A172 (cell line): ENCODE measurements at places on chromosomes 12 and 14.

- no peak for DNase-seq
Observed at GRCh38 chr12:24025153-24025798, 75.8 kb upstream of the SOX5 start.

- DNase-seq = peak; percentile 10
Observed at GRCh38 chr12:109736552-109737108, 23.0 kb downstream of the FAM222A start.

GRCh38 chr14:22039938-22040780 lies 366.5 kb upstream of the OR4E1 start:
- DNase-seq = peak; percentile 10

GRCh38 chr14:26934151-26934550 lies 336.3 kb upstream of the NOVA1 start:
- DNase-seq = no peak

GRCh38 chr14:99475660-99476059 lies 5.0 kb downstream of the SETD3 start:
- no peak for DNase-seq

- no peak for DNase-seq
Observed at GRCh38 chr14:41615011-41615595, 8.4 kb downstream of the LRFN5 start.

DNA sequence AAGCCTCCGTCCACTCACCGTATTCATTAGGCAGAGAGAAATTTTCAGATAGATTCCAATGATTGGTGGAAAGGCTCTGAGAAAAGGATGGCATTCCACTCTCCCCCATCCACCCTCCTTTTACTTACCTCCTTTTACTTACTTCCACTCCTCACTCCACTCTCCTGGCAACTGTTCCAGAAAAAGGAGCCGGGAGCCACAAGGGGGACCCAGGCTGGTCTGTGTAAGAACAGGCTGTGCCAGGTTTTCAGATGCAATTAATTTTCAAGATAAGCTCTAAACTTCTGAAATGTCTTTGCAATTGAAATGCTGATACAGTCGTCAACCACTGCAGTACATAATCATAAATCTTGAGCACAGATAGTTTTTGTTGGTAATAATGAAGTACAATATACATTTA lies 248.8 kb downstream of the ANO6 start:
- DNase-seq = peak; percentile 2

DNA sequence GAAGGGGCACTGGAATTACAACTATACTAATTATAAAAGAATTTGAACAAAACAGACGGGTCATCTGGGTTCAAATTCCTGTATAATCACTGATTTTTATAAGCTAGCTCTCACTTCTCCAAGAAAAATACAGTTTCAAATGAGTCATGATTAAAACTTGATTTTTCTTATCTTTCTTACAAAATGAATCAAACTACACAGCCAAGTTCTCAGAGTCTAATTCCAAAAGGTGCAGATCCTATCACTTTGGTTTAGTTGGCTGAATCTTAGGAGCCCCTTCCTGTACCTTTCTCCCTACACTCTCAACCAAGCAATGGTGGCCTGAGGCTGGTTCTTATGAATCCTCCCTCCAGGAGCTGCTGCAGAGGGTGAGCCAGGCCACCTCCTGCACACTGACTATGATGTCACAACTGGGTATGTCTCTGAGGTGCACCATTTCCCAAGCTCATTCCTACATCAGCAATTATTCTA lies 43.8 kb upstream of the BMP4 start:
- DNase-seq = peak; percentile 76

DNA sequence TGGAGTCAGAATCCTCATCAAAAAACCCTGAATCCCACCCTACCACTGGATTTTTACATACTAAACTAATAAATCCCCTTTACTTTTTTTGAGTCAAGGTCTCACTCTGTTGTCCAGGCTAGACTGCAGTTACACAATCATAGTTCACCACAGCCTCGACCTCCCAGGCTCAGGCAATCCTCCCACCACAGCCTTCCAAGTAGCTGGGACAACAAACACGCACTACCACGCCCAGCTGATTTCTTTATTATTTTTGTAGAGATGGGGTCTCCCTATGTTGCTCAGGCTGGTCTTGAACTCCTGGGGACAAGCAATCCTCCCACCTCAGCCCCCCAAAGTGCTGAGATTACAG lies 24.3 kb downstream of the SPTSSA start:
- no peak for DNase-seq

- DNase-seq = no peak
Observed at GRCh38 chr14:29232153-29232552, 465.6 kb downstream of the FOXG1 start.

DNA sequence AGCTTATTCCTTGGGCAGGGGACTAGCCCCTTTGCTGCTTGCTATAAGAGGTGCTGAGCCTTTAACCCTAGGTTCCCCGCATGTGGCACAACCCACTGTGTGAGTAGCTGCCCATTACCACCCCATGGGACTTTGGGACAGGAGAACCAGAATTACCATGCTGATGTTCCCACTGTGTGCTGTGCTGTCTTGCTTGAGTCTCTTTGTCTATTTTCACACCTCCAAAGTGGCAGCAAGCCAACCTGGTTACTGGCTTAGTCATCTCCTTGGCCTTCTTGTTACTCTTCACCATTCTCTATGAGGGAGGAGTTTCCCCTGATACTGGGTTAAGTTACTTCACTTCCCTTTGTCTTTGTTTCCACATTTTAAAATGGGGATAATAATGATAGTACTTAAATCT lies 73.4 kb upstream of the ETV6 start:
- DNase-seq = peak; percentile 32

DNA sequence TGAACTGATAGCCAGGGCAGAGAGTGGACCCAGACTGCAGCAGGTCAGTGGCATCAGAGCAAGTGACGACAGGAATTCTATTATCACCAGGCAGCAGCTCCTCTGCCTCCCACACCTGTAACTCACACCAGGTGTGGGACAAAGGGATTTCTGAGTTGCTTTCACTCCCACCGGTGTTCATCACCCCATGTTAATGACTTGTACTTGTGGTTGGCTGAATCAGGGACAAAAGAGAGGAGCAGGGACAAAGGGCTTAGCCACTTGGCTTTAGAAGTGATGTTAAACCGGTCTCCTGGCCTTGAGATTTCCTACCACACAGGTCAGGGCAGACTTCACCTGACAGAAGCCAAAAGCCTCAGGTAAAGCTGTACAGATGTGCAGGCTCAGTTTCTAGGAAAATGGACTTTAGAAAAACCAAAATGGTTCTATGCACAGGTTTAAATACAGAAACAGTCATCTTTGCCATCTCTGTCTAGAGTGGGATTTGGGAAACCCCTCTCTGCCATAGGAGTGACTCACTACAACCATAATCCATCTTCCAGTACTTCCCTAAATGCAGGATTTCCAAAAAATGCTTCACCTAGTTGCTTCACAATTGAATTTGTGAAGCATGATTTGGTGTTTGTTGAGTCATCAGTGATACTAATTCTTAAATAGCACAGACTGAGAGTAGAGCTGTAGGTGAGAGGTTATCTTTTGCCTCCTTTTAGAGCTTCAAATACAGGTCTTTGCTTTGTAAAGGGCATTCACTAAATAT lies 158.5 kb downstream of the PRKCH start:
- peak; percentile 44 for DNase-seq

- DNase-seq = peak; percentile 54
Observed at GRCh38 chr12:59820594-59821011, 224.8 kb downstream of the SLC16A7 start.

- no peak for DNase-seq
Observed at GRCh38 chr12:98863167-98863566, 218.1 kb downstream of the APAF1 start.

DNA sequence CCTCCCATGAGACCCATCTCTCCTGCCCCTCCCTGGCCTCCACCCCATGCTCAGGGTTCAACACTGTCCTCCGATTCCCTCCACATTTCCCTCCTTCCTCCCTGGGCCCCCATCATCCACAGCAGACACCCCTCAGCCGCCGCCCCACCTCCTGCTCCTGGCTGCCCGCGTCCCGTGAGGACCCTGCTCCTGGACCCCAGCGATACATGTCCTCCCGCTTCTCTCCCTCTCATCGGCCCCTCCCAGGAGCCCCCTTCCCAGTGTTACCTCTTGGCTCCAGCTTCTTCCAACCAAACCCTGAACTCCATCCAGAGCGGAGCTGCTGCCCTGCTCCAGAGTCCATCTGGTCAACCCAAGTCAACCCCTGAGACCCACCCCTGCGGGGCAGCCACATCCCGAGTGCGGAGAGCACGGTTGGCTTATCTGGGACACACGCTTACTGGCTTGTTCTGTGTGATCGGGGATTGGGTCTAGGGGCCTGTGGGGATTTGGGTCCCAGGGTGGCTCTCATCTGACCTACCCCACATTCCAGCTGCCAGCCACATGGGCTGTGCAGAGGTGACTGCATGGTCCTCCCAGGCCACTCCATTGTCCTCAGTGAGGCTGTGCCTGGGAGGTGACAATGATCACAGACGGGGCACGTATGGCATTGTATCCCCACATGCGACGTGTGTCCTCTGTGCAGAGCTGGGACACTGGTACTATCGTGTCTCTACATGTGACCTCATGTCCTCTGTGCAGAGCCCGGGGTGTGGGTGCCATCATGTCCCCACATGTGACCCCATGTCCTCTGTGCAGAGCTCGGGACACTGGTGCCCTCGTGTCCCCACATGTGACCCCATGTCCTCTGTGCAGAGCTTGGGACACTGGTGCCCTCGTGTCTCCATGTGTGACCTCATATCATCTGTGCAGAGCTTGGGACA lies 333.6 kb downstream of the ADGRD1 start:
- no peak for DNase-seq

DNA sequence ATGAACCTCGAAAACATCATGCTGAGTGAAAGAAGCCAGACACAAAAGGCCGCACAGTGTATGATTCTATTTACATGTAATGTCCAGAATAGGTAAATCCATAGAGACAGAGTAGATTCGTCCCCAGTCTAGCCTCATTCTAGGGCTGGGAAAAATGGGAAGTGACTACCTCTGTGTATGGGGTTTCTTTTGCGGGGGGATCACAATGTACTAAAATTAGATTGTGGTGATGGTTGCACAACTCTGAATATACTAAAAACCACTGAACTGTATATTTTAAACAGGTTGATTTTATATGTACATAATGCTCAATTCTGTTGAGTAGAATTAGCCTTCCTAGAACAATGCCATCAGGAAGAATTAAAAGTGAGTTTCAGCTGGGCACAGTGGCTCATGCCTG lies 6.3 kb upstream of the RILPL2 start:
- no peak for DNase-seq

GRCh38 chr12:116563262-116563661 lies 4.1 kb downstream of the MAP1LC3B2 start:
- no peak for DNase-seq

DNA sequence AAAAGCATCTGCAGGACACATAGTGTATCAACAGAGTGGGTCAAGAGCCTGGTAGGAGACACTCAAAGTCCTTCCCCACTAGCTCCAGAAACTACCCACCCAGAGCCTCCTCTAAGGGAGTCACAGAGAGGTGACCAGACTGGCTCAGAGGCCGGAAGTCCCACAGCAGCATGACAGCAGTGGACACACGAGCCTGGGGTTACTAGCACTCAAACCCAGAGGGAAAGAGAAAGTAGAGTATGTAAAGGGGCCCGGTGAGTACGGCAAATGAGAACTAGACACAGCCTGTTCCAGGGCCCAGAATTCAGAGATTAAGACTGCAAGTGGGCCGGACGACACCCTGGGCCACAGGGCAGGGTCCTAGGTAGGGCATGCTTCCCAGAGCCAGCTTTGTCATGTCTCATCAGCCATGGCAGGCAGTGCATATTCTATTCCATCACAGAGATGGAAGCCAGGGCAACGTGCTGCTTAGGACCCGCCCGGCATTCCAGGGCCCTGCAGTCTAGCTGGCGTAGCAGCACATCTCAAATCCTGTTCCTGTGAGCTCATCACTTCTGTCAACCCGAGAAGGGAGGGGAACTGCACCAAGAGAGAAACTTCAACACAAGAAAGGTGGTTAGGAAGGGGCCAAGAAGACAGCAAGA lies 4.2 kb downstream of the IFFO1 start:
- no peak for DNase-seq

- no peak for DNase-seq
Observed at GRCh38 chr12:93061473-93062419, 132.7 kb upstream of the EEA1 start.

GRCh38 chr14:74867673-74868072 lies 8.3 kb downstream of the PROX2 start:
- no peak for DNase-seq

DNA sequence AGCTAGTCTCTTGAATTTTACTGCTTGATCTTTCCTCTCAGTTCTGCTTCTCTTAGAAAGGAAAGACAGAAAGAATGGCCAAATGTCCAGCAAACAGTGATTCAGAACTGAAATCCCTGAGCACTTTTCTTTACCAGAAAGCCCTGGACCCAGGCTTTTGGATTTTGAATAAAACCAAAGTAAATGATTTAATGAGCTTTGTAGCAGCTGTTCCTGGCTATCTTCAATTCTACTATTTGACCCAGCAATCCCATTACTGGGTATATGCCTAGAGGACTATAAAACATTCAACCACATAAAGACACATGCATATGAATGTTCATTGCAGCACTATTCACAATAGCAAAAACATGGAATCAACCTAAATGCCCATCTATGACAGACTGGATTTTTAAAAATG lies 187.2 kb downstream of the PRKD1 start:
- no peak for DNase-seq

GRCh38 chr12:95269892-95270291 lies 52.3 kb downstream of the VEZT start:
- DNase-seq = no peak

GRCh38 chr14:99551034-99551922 lies 52.7 kb downstream of the CCDC85C start:
- no peak for DNase-seq

DNA sequence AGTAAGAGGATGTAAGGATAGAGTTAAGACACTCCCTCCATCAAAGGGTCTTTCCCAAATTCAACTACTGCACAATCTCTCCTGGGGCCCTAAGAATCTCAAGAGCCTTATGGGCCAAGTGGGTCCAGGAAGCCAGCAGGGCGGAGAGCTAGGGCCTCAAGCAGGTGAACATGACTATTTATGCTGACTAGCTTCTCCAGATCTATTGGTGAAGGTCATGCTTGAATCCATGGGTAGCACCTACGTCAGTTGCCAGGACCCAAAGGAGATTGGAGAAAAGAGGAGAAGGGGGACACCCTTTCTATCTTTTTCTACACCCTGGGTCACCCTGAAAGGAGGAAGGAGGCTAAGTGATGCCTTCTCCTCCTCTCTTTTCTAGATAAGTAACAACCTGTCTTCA lies 534.2 kb upstream of the MIS18BP1 start:
- no peak for DNase-seq

- DNase-seq = no peak
Observed at GRCh38 chr14:23665302-23666016, 29.3 kb downstream of the DHRS2 start.

DNA sequence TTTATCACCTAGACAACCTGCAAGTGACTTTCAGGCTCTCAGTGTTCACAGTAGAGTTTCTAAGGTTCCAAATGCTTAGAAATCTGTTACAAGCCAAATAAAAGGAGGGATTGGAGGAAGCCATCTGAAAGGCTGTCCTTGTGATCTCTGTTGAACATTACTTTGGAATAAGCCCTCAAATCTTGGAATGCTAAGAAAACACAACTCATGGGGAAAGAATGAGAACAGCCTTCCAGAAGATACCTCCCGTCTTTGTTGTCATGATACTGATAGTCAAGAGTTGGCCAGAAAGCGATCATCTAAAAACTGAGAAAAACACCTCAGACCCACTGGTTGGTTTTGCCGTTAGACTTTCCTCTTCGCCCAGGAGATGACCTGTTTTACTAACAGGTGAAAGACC lies 44.4 kb upstream of the KCNK13 start:
- no peak for DNase-seq

- no peak for DNase-seq
Observed at GRCh38 chr12:122545855-122546254, 18.8 kb downstream of the KNTC1 start.

GRCh38 chr12:120096671-120097202 lies 19.8 kb downstream of the RAB35 start:
- DNase-seq = no peak

- no peak for DNase-seq
Observed at GRCh38 chr14:102666635-102667034, 74.2 kb downstream of the RCOR1 start.
